ENCODE measurements at places on chromosomes 3 and 15.

DNA sequence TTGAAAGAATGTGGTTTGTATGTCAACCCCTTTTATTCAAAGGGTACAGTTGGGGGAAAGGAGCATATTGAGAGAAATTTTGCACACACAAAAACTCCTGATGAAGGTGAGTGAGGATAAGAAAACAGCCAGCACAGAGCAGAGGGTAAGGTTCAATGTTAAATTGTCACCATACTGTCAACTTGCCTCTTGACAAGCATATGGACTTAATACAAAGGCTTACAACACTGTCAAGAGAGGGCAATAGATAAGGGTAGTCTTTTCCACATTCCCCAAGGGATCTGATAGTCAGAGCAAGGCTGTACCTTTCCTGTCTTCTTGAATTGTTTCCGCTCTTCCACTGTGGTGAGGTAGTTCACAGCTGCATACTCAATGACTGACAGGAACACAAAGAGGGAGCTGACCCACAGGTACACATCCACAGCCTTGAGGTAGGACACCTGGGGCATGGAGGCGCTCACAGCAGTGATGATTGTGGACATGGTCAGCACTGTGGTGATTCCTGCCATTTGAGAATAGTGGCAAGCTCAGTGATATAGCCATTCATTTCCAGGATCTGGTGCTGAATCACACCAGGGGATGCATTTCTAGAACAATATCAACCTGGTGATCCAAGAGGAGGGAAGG, 20.4 kb upstream of the RIOX2 start:
- DNase-seq: no peak

- DNase-seq: no peak
These were observed 457.1 kb upstream of the ADAMTS9 start for GRCh38 chr3:65144791-65145351.

DNA sequence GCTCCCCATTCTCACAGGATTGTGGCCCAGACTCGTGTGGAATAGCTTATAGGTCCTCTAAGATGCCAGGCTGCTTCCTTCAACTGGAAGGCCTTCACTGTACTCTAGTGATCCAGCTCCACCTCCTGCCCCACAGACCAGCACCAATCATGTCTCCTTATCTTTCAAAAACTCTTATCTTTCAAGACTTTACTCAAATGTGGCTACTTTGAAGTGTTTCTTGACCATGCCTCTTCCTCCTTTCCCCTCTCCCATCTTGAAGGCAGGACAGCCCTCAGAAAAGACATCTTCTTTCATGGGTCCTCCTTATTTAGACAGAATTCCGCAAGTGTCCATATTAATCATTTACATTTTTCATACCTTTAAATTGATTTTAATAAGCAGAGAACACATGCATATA, 142.3 kb downstream of the CHST2 start:
- no peak for DNase-seq

GRCh38 chr3:162224746-162225145, 728.1 kb downstream of the OTOL1 start:
- no peak for DNase-seq

- DNase-seq: no peak
These were observed 487.5 kb downstream of the GABRG3 start for GRCh38 chr15:27458345-27459084.

DNA sequence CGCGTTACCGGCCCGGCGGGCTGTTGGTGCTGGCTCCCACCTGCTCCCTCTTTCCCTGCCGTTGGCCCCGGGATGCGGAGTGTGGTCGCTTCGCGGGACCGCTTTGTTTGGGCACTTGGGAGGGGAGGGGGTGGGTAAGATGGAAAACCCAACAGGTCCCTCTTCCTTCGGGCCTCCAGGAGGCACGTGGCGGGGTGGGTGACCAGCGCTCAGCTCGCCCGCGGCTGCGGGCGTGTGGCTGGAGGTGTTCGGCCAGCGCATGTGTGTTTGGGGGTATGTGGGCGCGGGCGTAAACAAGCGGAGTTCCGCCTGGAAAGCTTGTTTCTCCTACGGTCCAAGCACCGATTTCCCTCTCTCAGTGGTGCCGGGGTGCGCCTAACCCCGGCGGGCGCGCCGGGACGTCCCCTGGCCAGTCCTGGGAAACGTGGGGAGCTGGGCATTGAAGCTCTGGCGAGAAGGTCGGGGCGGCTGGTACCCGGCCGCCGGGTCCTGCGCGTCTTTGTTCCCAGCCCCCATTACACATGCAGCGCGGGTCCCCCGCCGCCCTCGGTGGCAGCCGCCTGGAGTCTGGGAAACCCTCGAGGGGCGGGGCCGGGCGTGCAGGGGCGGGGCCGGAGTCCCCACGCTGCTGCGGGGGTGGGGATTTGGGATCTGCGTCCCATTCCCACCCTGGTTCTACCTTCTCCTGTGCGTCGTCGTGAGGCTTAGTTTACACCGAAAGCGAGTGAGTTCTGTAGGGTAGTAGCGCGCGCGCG, 1.4 kb downstream of the ACVR2B start:
- DNase-seq: no peak

- peak; percentile 43 for DNase-seq
These were observed 107.4 kb downstream of the LRIG1 start for GRCh38 chr3:66393333-66394005.

DNA sequence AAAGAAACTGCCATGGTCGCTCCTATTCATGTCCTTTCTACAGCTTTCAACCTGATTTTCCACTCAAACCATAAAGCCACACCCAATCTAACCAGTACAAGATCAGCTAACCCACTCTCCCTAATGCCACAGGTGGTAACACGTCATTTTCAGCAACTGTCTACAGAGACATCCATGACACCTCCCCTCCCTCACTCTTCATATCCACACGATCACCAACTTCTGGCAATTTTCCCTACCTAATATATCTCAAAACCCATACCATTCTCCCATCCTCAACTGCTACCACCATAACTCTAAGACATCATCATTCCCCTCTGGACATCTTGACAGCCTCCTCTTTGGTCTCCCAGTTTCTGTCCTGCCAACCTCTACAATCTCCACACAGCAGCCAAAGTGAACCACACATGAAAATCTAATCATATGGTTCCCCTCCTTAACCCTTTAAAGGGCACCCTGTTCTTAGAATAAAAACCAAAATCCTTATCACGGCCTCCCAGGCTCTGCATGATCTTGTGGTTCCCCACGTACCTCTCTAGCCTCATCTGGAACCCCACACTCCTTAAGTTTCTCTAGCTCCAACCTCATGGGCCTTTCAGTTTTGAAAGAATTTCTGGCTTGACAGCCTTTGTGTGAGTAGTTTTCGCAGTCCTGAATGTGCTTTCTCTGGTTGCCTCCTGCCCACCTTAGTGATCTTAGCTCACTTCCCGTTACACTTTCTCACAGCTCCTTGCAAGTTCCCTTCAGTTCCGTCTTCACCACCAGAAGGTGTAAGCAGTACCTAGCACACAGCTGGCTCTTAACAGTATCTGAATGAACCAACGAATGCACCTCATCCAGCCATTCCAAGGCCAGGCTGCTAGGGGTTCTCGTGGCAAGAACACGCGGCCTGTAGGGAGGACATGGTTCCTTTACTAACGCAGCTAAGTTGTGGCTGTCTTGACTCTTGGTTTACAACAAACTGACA, 33.4 kb downstream of the SPINK8 start:
- no peak for DNase-seq

DNA sequence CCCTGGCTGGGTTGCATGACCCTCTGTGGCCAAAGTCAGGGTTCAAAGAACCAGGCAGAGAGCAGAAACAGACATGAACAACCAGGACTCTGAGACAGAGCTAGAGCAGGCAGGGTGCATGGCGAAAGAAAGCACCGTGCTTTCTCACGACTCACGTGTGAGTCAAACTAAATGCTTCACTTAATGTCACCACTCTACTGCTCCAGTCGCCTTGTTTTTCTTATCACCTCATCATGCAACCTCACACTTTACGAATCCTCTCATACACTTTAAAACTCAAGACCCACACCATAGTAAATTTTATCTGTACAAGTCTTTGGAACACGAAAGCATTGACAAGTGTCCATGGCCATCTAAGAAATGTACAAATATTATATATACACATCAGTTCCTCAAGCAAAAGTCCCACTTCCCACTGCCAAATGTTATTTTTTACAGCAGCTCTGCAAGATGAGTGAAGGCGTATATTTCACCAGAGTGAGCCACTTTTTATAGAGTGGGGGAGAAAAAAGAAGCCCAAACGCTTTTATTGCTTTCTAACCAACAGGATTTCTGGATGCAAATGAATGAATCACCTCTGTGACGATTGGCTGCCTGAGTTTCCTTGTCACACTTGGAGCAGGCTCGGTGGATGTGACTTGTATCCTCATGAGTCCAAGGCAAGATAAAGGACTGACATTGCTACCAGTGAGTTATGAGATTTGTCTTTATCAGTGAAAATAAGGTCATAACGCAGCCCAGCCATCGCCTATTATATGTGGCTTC, 16.0 kb upstream of the MEGF11 start:
- DNase-seq: no peak

DNA sequence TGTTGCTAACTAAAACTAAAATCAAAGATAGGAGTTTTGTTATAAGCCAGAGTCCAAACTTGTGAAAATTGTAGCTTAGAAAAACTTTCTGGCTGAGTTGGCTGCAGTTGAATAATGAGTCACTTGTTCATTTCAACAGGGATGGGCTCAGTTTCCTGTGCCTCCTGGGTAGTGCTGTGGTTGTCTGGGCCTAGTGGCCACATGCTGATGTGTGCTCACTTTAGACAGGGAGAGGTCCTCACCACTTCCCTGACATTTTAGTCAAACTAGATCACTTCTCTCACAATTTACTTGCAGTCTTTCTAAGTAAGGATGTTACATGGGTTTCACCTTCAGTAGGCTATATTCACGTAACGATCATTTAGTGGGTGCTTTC, 6.3 kb upstream of the UBE2Q2 start:
- DNase-seq: no peak

DNA sequence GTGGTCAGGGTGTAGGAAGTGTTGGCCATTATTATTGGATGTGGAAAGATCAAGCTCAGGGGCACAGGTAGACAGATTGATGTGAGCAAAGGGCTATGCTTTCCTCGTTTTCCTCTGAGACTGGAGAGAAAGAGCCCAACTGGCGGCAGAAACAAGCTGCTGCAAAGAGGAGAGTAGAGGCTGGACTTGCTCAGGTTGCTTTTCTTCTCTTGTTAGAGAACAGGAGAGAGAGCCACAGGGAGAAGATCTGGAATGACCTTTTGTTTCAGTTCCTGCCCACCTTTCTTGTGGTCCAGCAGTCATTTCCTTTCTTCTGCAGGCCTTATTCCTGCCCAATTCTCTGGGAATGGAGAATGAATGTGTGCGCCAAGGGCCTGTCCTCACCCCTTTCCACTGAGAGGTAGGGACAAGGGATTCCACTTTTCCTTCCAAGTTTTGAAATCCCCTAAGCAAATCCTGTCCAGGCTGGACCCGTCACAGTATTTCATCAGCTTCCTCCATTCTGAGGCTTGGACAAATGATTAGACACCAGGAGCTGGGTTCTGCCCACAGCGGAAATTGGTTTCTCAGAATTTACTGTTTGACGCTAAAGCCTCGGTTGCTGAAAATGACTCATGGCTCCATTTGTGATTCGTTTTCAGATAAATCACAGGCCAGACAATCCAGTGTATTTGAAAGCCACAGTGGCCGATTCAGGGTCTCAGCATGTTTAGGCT, 16.1 kb downstream of the ZNF80 start:
- no peak for DNase-seq

DNA sequence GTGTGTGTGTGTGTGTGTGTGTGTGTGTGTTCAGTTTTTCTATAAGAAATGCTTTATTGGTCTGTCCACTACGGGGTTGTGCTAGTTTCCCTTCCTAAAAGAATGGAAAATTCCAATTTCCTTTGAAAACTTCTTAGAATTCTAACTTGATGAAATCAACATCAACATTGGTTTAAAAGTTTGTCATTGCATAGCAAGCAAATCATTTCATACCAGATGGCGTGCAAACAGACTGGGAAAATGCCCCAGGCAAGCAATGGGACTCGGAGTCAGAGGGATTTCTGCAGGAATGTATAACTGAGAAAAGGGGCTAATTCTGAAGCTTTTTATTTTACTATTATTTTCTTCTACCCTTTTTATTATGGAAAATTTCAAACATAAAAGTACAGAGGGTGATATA, 13.1 kb upstream of the DYNC1LI1 start:
- no peak for DNase-seq

DNA sequence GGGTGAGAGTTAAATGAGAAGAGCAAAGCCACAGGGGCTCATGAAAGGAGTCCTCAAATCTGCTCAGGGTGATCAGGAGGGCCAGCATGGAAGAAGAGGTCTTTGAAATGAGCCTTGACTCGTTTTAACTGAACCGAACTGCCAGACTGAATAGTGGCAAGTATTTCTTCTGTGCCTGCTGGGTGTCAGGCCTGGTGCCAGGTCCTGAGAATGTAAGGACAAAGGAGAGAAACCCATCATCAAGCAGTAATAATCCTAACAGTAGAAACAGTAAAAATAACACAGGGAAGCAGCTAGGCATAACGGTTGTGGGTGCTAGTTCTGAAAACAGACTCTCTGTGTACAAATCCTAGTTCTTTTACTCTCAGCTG, 40.4 kb upstream of the SMAD3 start:
- DNase-seq: no peak

- no peak for DNase-seq
These were observed 20.2 kb upstream of the LRRFIP2 start for GRCh38 chr3:37194533-37194932.

- DNase-seq: no peak
These were observed 172.4 kb upstream of the IQSEC1 start for GRCh38 chr3:13245615-13245978.

DNA sequence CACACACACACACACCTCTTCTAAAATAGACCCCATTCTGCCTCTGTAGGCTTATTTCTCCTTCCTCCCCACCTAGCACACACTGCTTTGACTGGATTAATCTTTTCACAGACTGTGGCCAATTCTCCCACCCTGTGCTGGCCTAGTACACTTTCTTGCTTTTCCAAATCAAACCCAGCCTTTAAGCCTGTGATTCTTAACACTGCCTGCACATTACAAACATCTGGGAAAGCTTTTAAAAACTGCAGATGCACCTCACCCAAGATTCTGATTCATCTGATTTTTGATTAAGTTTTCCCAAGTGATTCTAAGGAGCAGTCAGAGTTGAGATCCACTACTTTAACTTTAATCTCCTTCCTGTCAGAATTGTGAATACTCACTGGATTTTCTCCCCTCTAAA, 12.8 kb downstream of the CSNK1G1 start:
- DNase-seq: peak; percentile 10

GRCh38 chr15:26438316-26438715, 334.6 kb downstream of the GABRB3 start:
- DNase-seq: no peak

DNA sequence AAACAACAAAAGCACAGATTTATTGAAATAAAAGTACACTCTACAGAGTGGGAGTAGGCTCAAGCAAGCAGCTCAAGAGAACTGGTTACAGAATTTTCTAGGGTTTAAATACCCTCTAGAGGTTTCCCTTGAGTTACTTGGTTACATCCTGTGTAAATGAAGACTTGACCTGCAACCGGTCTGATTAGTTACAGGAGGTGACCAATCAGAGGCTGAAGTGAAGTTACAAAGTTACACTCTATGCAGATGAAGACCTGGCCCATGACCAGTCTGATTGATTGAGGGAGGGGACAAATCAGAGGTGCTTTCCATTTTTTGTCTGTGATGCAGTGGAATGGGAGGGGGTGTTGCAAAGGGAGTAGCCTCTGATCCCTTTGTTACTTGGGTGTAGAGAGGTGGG, 723.4 kb downstream of the ZPLD1 start:
- DNase-seq: no peak

All from muscle of arm (tissue), 14 donors.